Left colon (tissue), 2 donors: ENCODE measurements at places on chromosomes 12 and 14. TPM values are rescaled to one million over a fixed set of nuclear protein-coding genes. Genes with fewer than 3 reads are reported as not detected.

The WSCD2 gene
- 0.87 TPM for total RNA-seq

The CLEC2A gene
- total RNA-seq = not detected

The EMP1 gene
- total RNA-seq = 459 TPM

The VAMP1 gene
- total RNA-seq = 6.3 TPM

The CDC42BPB gene
- total RNA-seq = 85.2 TPM

GRCh38 chr12:108907839-108908351 lies 28.0 kb downstream of the DAO start:
- DNase-seq = no peak

DNA sequence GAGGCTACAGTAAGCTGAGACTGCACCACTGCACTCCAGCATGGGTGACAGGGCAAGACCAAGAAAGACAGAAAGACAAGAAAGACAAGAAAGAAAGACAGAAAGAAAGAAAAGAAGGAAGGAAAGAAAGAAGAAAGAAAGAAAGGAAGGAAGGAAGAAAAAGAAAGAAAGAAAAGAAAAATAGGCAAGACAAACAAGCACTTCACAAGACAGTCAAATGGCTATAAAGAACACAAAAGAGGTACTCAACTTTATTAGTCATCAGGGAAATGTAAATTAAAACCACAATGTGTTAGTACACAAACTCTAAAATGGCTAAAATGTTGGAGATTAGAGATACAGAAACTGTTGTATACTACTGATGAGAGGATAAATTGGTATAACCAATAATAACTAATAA lies 6.6 kb downstream of the ATXN3 start:
- no peak for DNase-seq

- DNase-seq = no peak
Observed at GRCh38 chr12:26918321-26919215, 19.2 kb downstream of the INTS13 start.

- no peak for DNase-seq
Observed at GRCh38 chr14:100065942-100066574, 836 bp downstream of the EVL start.

GRCh38 chr12:53055471-53056266 lies 5.8 kb downstream of the TNS2 start:
- no peak for DNase-seq
